ENCODE measurements at places on chromosomes 1 and 21.

GRCh38 chr21:31448496-31448895 is 104.4 kb upstream of the TIAM1 start:
- no peak for DNase-seq

DNA sequence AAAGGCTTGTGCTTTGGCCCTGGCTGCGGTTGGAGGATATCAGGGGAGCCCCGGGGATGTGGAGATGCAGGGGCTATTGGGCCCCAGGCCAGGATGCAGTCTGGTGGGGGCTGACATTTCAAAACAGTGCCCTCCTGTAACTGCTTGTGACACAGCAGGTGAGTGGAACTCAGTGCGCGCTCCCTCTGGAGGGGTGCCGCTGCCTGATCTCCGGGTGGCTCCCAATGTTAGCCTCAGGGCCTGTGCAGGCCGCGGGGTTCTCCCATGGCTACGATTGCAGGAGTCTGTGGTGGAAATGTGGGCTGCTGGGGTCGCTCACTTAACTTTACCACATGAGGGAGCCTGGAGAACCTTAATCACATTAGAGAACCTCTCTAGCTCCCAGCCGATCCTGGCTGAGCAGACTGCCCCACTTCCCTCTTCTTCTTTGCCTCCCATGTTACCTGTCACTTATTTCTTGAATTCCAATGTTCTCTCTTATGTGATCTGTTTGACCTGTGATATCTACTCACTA is 163.2 kb downstream of the FMN2 start:
- DNase-seq = no peak

DNA sequence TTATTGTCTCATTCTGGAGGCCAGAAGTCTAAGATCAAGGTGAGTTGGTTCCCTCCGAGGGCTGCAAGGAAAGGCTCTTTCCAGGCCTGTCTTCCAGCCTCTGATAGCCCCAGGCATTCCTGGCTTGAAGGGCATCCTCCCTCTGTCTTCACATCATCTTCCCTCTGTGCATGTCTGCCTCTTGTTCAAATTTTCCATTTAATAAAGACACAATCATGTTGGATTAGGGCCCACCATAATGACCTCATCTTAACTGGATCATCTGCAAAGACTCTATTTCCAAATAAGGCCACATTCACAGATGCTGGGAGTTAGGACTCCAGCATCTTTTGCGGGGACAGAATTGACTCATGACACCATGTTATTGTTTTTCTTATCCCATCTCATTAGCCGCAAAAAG is 24.5 kb downstream of the HUNK start:
- DNase-seq = no peak

DNA sequence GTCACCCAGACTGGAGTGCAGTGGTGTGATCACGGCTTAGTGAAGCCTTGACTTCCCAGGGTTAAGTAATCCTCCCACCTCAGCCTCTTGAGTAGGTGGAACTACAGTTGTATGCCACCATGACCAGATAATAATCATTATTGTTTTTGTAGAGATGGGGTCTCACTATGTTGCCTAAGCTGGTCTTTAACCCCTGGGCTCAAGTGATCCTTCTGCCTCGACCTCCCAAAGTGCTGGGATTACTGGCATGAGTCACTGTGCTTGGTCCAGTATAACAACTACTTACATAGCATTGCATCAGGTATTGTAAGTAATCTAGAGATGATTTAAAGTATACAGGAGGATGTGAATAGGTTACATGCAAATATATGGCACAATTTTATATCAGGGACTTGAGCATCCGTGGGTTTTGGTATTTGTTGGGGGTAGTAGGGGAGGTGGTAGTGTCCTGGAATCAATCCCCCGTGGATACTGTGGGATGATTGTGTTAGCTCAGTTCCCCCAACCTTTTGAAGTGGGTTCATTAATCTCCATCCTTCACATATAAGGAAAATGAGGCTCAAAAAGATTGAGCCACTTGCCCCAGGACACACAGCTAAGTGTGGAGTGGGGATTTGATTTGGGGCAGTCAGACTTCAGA is 61.4 kb upstream of the CNIH3 start:
- DNase-seq = no peak

DNA sequence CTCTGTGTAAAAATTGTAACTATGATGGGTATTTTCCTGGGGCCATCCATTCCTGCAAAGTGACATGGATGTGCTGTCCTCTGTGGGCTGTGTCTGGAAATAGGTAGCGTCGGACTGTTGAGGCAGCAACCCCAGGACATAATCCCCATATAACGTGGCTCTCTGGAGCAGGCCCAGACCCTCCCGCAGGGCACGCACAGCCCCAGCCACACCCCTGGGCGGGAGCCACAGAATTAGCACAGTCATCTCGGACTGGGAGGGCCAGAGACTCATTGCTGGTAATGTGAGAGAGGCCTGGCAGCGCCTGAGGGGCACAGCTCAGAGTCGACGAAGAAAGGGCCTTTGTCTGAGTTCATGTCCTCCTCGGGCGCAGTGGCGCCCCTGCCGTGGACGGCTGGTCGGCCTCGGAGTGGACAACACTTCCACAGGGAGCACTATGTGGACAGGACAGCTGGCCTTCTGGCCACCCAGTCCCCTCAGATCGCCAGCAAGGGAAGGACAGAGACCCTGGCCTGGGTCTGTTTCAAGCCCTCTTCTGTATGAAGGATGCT is 20.1 kb downstream of the SIM2 start:
- no peak for DNase-seq

- DNase-seq = no peak
Observed at GRCh38 chr1:154154534-154155191, at the start of gene NUP210L. NUP210L (minus strand) TSS chr1:154155073.

DNA sequence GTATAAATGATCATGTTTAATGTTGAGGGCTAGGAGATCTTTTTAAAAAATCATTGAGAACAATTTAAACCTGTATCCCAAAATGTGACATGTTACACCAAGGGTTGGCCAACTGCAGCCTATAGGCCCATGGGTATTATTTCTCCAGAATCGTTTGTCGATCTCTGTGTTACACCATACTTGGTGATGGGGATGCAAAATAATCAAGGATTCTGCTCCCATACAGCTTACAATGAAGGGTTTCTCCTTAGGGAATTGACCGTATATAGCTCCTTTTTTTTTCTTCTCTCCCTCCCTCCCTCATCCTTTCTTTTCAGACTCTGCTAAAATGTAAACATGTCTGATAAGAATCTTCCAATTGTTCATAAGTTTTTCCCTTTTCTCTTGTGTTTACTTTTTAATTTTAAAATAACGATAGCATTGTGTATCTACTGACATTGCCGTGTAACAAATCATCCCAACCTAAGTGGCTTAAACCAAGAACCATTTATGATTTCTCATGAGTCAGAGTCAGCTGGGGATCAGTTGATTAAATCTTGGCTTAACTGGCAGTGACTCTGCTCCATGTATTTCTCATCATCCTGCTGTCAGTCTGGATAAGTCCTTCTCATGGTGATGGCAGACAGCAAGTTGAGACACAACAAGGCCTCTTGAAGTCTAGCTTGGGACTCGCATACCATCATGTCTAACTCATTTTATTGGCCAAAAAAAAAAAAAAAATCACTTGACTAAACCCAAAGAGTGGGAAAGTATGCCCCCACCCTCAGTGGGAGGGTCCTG is 48.0 kb downstream of the MARK1 start:
- no peak for DNase-seq

GRCh38 chr1:109929588-109930251 is 19.1 kb downstream of the CSF1 start:
- DNase-seq = no peak

DNA sequence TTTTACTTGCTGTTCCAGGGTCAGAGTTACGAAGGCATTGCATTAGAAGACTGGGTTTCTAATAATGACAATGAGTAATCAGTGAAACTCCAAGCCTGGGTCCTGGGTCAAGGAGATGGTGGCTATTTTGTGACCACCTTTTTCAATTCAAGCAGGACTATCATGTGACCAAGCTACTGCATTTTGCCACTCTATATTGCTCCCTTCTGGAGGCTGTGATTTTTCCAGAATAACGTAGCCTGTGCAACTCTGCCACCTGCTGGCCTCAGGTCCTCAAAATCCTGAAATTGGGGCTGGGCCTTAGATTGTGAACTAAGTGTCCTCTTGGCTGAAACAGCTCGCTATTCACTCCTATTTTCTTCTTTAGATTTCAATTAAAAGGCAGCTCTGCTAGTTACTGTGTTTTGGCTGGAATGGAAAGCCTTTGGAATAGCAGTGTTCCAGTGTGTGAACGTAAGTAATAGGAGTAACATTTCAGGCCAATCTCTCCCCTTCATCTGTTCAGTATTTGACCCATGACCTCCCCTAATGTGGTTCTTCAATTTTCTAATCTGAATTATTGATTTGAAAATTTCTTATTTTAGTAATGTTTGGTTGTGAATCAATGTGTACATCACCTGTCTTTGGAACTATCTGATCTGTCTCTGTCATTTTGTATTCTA is 52.9 kb upstream of the CD46 start:
- DNase-seq = peak; percentile 37

DNA sequence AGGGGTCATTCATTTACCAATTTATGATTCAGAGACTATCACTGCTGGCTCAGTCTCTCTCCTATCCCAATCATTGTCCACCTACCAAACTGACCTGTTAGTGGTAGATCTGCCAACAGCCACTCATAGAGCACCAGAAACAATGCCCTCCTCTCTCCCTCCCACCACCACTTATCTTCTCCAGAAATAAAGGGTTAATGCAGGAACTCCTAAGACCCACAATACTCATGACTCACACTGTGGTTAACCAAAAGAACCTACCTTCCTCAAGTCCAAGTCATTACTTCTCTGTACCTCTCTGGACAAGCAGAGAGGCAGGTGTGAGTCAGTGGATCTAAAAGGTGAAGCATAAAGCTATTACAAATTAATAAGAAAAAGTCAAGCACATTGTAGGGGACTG is 40.9 kb upstream of the CAMK1G start:
- no peak for DNase-seq

- no peak for DNase-seq
Observed at GRCh38 chr1:243473227-243474135, 217.6 kb downstream of the SDCCAG8 start.

DNA sequence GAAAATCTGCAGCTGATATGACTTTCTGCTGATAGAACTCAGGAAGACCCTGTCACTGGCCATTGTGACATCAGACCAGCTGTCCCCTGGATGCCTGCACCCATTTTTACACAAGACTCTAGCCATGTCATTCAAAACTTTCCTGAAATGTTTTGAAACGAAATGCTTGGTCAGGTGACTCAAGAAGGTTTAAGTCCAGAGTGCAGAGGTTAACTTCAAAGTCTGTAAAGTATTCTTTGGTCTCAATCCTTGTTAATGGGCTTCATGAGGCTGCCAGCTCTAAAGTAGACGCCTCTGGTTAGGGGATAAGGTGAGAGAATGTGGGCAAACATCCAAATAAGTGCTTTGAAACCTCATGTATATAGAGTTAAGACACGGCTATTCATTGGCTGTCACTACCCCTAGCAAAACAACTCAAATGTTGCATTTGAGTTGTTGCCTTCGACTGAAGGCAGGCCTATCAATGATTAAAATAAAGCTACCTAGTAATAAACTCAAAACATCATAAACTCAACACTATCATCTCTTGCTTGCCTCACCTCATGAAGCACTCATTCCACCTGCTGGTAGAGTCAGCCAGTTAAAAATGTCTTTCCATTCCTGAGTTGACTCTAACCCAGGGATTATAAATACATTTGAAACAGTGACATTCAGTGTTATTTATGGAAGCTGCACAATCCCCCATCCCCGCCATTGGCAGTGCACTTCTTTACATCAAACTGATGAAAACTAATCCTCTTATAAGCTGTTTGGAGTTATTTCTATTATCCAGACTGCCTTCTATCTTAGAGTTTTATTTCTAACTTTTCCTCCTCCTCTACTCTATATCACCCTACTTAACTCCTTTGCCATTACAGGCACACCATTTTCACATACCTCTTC is 26.0 kb downstream of the RABIF start:
- DNase-seq = no peak

DNA sequence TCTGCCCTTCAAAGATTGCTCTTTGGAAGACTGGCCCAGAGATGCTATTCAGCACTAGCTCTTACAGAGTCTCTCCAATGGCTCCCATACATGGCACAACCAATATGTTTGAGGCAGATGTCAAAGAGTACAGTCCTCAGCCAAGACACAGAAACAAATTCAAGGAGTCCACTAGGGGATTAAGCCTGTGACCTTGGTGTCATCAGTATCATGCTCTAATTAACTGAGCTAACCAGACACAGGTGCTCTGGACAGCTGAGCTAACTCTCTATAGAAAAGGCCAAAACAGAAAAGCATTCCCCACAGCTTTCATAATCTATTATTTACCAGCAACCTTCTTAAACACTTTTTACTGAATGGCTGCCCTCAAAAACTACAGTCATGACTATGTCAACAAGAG is 666.0 kb upstream of the PLXNA2 start:
- no peak for DNase-seq

- no peak for DNase-seq
Observed at GRCh38 chr1:1325288-1326074, 879 bp downstream of the CPTP start.

GRCh38 chr1:40766017-40766416 is 17.6 kb upstream of the KCNQ4 start:
- no peak for DNase-seq

DNA sequence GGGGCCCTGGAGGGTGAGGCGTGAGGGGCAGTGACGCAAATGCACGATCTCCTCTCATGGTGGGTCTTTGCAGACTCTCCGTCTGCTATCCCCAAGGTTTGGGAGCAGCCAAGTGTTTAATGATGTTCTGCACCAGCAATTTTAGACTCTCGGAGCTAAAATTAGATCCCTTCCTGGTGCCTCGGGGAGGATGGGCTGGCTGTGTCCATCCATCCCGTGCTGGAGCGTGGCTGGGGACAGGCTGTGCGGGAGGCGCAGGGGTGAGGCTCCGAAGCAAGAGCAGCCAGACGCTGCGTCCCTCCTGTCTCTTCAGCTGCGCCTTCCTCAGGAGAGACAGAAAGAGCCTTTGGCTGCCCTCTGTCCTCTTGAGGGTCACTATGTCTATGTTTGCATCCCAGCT is 387.6 kb downstream of the CAMTA1 start:
- DNase-seq = no peak
